ENCODE measurements at places on chromosomes 2 and 18.

DNA sequence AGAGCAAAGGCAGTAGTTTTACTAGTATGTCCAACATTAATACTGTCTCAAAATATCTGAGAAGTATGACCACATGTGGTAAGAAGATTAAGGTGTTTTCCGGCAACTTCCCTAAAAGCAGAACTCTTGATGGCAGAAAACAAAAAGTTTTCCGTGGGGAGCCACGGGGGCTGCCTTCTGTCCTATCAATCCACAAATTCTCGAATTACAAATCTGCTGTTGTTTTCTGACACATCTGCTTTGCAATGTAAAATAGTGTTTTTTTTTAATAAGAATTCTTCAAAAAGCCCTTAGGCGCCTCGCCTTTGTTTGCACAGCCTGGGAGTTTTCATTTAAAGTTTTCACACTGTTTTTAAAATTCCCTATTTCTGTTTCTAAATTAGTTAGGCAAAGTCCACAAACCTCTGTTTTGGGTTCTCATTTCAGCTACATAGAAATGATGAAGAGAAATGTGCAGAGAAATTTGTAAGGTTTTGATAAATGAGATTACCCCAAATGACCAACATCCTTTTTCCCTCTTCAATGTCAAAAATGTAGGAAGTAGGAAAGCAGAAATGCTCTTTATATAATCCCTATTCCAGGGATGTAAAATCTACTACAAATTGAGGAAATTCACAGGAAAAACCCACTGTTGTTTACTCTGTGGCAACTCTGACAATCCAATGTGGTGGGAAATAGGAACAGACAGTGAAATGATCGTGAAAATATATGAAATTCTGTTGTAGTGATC lies 385.8 kb downstream of the ZEB2 start:
- no peak for DNase-seq

DNA sequence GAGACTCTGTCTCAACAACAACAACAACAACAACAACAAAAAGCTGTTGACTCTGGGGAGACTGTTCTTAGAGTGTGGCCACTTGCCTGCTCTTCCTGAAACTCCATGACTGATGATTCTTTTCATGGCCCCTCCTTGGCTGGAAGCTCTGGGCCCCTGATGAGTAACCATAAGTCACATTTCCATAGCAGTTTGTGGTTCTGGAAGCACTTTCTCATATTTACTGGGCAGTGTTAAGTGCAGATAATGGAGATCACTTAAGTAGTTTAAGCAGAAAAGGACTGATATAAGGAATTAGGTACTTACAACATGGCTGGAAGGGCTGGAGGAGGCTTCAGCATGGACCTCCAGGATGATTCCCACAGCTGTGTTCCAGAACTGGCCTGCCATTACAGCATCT lies 147.3 kb upstream of the DLX2 start:
- no peak for DNase-seq

DNA sequence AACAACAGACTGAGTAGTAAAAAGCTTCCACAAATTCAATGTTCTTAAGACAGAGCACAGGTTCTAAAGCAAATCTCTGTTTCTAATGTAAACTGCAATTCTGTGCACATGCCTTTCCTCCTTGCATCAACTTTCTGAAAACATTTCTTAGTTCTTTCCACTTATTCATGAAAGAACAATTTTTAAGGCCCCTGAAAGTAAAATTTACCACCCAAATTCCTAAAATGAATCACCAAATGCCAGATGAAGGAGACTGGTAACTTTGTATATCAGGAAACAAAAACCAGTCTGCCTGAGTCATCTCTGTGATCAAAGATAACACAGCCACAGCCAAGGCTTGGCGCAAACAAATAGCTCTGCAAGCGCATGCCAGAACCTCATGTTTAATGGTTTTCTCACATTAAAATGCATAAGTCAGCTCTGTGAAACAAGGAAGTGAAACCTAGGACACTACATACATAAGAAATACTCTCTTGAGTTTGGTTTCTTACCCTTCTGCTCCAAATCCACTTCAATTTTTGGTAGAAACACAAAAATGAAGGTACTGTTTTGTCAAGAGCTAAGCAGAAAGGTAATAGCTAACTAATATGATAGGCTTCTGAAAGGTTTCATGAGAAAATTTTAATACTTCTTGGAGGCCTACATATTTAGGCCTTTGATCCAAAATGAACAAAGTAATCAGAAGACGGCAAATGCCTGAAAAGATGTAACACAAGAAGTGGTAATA lies 169.4 kb downstream of the THADA start:
- no peak for DNase-seq

GRCh38 chr18:22822024-22822423 lies 111.1 kb upstream of the RBBP8 start:
- no peak for DNase-seq

DNA sequence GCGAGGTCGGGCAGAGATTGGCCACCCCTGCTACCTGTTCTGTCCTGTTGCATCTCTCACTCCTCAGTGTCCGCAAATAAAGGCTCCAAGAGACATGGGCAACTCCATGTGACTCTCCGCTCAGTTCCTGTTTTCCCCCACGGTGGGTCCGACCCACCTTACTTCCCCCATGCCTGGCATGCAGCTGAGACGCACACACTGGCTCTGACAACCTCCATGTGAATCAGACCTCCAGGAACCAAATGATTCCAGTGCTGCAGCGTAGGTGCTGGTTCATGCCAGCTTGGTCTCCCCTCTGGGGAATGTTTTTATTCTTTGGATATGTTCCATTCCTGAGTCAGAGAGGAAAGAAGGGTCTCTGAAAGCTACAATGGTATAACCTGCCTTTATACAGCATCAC lies 221.5 kb downstream of the SH3RF3 start:
- DNase-seq: no peak

- DNase-seq: no peak
Measured at GRCh38 chr2:61658841-61659780, 121.0 kb upstream of the XPO1 start.

GRCh38 chr2:85106489-85107180 lies 26.6 kb upstream of the TCF7L1 start:
- DNase-seq: no peak
